A549 treated with CpdA at 1 μM for 4 hours (cell line): ENCODE measurements at places on chromosomes 11 and 22. TPM values are rescaled to one million over a fixed set of nuclear protein-coding genes. Genes with fewer than 3 reads are reported as not detected.

TMEM184B gene
- total RNA-seq, result 38.5 to 48.2 TPM (median 45.7 TPM) in 5 replicates

ISX gene
- total RNA-seq, result not detected in 5 replicates

FOLR3 gene
- 0.18 to 0.42 TPM in 2 of 5 replicates, not detected in the others for total RNA-seq

HTR3A gene
- not detected in 5 replicates for total RNA-seq

CCDC116 gene
- total RNA-seq, result 0.05 to 0.22 TPM (median 0.08 TPM) in 4 of 5 replicates, not detected in the other

SRPRA gene
- 60.5 to 65.4 TPM (median 64.0 TPM) in 5 replicates for total RNA-seq

DERL3 gene
- 0.22 to 0.64 TPM (median 0.52 TPM) in 5 replicates for total RNA-seq

MMP7 gene
- 22.4 to 37.3 TPM (median 27.0 TPM) in 5 replicates for total RNA-seq

TNNT3 gene
- not detected in 5 replicates for total RNA-seq

ALX4 gene
- total RNA-seq, result 4.7 to 6.7 TPM (median 6.0 TPM) in 5 replicates

SLC7A4 gene
- total RNA-seq, result not detected in 5 replicates

APOA4 gene
- not detected in 5 replicates for total RNA-seq

MSANTD2 gene
- total RNA-seq, result 4.4 to 6.0 TPM (median 5.5 TPM) in 5 replicates

FBLN1 gene
- 30.5 to 47.7 TPM (median 47.0 TPM) in 5 replicates for total RNA-seq

MS4A3 gene
- not detected in 5 replicates for total RNA-seq

ZNF214 gene
- total RNA-seq, result 0.59 to 1.1 TPM (median 0.95 TPM) in 5 replicates

CRY2 gene
- total RNA-seq, result 2.9 to 3.5 TPM (median 3.2 TPM) in 5 replicates

UCP2 gene
- total RNA-seq, result 60.1 to 93.0 TPM (median 67.0 TPM) in 5 replicates

ZBTB16 gene
- total RNA-seq, result not detected in 5 replicates

DCDC1 gene
- total RNA-seq, result 0.30 to 0.64 TPM (median 0.49 TPM) in 5 replicates

SCGB2A2 gene
- total RNA-seq, result not detected in 5 replicates

MYO18B gene
- 0.01 to 0.04 TPM (median 0.01 TPM) in 3 of 5 replicates, not detected in the others for total RNA-seq

FLRT1 gene
- 0.05 to 0.09 TPM (median 0.08 TPM) in 4 of 5 replicates, not detected in the other for total RNA-seq

FXYD2 gene
- 11.8 to 22.6 TPM (median 16.9 TPM) in 5 replicates for total RNA-seq

IGLL1 gene
- not detected in 5 replicates for total RNA-seq

ST14 gene
- total RNA-seq, result 0.05 to 0.16 TPM (median 0.13 TPM) in 4 of 5 replicates, not detected in the other

APOBEC3G gene
- 0.18 TPM in 1 of 5 replicates, not detected in the others for total RNA-seq

KRTAP5-1 gene
- total RNA-seq, result not detected in 5 replicates

NAALAD2 gene
- total RNA-seq, result not detected in 5 replicates
